AG04450 (cell line): ENCODE measurements at places on chromosomes 12 and 14.
A peak's percentile ranks its signal among the peaks of the same experiment; 100 is the strongest.

DNA sequence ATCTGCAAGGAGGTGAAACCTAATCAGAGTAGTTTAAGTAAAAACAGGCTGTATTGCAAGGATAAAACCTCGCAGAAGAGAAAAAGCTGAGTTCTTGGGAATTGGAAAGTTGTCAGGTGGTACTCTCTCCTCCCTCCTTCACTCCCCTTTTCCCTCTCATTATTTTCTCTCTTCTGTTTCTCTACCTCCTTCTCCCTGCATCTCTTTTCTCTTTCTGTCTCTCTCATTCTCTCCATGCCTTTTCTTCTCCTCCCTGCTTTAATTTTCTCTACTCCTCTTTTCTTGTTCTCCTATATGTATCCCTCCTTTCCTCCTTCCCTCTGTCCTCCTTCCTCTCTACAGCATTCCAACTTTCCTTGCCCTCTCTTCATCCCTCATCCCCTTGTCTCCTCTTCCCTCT, 14.2 kb upstream of the PPP1R12A start:
- DNase-seq, result no peak

DNA sequence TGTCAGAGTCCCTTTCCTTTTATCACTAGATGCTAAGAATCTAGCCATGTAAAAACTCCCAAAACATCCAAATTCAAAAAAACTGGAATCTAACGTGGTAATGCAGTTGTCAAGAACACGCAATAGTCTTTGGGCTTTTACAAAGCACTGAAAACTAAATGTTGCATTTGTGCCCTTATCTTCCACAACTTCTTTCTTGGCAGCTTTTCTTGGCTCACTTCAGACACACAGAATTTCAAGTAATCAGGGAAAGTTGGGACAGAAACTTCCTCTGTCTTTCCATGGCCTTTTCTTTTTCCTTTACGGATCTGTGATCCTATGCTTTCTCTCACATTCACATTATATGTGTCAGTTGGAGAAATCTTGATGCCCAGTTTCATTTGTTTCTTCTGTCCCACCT, 136.0 kb downstream of the CRADD start:
- no peak for DNase-seq

DNA sequence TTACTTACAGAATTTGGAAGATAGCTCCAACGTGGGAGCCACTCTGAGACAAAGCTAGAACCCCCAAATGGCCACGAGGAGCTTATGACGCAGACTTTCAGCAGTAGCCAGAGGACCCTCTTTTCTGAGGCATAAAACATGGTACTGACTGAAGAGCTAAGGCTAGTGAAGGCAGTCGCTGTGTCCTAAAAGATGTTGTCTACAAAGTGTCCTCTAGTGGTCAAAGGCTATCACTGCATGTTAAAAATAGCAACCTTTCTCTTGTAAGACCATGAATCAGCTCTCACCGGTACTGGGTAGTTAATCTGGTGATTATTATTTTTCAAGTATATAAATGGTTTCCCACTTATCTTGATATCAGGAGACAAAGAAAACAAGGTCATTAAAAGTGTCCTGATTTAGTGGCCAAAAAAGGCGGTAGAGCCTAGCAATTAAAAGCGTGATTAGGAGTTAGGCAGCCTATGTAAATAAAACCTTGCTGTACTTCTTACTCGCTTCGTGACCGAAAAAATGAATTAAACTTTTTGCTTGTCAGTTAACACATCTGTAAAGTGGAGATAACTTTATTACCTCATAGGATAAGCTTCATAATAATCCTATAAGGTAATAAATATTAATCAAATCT, 47.0 kb upstream of the LGR5 start:
- DNase-seq, result peak; percentile 37

GRCh38 chr12:105069936-105070702, 14.1 kb downstream of the ALDH1L2 start:
- DNase-seq, result no peak

GRCh38 chr12:75337905-75338304, 3.4 kb downstream of the GLIPR1L1 start:
- DNase-seq, result no peak

DNA sequence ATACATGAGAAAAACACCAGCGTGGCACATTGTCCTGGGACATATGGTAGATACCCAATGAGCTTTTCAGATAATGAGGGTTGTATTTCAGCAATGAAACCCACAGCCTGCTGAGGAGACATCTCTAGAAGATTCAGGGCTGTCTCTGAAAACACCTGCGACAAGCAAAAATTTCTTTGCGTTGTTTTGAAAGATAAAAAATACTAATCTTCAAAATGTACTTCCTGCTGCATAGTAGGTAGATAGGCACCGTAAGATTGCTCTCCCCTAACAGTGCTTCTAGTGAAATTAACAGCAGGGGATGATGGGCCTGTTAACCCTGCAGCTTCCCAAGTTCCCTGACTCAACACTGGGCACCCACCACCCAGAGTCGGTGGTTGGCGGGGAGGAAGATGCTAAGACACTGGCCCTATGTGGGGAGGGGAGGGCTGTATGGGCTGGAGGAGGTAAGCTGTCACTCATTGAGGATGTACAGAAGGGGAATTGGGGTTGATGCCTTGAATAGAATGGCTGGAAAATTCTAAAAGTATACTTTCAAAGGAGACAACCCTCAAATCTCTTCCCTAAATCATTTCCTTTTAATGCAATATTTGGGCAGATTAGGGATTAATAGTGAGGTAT, 20.0 kb downstream of the ZFP36L1 start:
- DNase-seq, result no peak

DNA sequence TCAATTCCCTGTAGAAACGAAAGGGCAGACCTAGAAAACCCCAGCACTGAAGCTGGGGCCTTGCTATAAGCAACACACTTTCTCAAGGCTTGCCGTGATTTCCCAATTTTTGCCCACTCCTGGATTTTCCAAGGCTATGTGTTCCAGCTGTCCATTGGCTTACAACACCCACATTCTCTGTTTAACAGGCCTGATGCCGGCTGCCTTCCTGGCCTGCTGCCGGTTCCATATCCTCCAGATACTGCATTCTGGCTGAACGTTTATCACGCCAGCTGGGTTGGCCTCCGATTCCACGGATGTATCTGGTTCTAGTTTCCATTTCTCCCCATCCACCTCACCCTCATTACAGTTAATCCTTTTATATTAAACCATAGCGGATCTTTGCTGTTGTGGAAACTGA, 2.0 kb upstream of the PCNX1 start:
- peak; percentile 90 for DNase-seq

GRCh38 chr14:93100100-93100499, 15.6 kb downstream of the ITPK1 start:
- DNase-seq, result no peak

DNA sequence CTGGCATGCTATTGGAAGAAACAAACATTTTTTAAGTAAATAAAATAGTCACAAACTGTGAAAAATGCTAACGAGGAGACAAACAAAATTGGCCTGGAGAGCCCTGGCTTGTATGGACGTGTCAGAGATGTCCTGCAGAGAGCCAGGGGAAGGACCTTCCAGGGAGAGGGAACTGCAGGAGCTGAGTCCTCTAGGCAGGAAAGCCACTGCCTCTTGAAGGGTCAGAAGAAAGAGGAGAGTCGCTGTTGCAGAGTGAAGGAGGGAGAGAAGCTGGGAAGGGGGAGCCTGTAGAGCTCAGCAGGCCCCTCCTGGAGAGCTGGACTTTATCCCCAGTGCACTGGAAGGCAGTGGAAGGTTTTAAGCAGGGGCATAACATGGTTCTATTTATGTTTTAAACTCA, 80.3 kb upstream of the PWP1 start:
- no peak for DNase-seq

GRCh38 chr14:33564774-33565630, 385.9 kb downstream of the EGLN3 start:
- no peak for DNase-seq

- DNase-seq, result no peak
Observed at GRCh38 chr12:1380171-1380851, 214.1 kb downstream of the FBXL14 start.

GRCh38 chr12:53332744-53333143, 3.4 kb downstream of the SP7 start:
- DNase-seq, result no peak

GRCh38 chr12:9040484-9041186, 51.3 kb downstream of the KLRG1 start:
- no peak for DNase-seq

DNA sequence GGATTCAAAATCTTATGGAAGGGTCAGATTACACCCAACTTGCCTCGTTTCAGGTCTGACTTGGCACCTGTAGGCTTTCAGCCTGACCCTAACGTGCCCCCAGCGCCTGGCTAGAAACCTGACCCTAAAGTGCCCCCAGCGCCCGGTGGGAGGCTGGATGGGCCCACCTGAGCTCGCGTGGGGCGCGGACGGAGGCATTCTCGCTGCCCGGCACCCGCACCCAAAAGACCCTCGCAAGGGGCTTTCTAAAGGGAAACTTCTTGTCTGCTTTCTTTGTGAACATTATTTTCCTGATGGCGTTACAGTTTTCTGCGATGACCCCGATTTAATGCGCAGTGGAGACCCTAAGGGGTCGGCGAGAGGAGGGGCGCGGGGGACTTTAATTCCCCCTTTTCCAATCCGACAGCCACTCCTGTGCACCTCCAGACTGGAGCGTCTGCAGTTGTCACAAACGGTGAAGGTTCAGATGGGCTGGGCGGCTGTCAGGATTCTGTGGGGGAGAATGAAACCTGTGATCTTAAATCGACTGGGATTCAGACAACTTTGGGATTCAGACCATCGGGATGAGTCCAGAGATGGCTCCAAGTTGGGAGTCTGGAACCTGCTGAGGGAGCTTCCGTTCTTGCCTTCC, 751 bp upstream of the HRK start:
- no peak for DNase-seq

GRCh38 chr14:65704850-65705249, 292.3 kb downstream of the FUT8 start:
- no peak for DNase-seq

- DNase-seq, result no peak
Observed at GRCh38 chr14:54652605-54653052, 85.7 kb downstream of the SAMD4A start.

GRCh38 chr14:33282331-33283230, 343.9 kb downstream of the NPAS3 start:
- DNase-seq, result no peak

DNA sequence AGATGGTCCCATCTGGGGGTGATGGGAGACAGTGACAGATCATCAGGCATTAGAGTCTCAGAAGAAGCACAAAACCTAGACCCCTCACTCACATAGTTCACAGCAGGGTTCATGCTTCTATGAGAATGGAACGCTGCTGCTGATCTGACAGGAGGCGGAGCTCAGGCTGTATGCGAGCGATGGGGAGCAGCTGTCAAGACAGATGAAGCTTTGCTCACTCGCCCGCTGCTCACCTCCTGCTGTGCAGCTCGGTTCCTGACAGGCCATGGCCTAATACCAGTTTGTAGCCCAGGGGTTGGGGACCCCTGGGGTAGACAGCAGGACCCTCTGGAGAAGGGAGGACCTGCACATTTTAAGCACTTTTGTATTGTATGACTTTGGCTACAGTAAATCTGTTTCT, 111.2 kb downstream of the LGMN start:
- no peak for DNase-seq

- DNase-seq, result no peak
Observed at GRCh38 chr12:42332301-42333285, 6.6 kb downstream of the PPHLN1 start.

- no peak for DNase-seq
Observed at GRCh38 chr12:25362646-25363045, 111.9 kb upstream of the KRAS start.

- no peak for DNase-seq
Observed at GRCh38 chr14:70130482-70130881, 58.3 kb downstream of the SLC8A3 start.

DNA sequence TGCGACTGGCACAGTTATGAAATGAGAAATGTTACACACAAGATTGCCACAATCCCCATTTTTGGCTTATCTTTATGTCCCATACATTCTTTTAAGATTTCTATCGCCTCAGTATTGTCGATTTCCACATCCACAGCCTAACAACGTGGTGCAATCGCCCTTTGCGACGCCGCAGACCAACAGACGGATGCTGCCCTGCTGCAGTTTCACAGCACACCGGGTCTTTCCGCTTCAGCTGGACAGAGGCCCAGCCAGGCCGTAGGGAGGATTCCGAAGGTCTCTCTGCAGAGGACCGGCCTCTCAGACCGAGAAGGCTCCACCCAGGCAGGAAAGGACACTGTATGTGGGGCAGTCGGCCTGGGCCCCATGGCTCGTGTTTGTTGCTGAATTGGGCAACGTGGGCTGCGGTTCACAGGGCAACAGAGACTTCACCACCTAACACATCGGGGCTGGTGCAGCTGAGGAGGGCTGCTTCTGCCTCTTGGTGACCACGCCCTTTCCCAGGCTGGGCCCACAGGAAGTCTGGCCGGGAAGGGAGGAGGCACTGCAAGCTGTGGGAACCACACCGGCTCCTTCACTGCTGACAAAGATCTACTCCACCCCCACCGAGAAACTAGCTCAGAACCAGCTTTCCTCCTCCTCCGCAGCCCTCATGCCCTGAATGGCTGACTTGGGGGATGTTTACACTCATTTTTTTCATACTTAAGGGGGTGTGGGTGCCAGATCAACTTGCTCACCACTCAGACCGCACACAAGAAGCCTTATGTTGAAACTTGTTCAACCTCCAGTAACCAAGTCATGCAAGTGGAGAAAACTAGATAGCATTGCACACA, 32.9 kb upstream of the MDM1 start:
- DNase-seq, result peak; percentile 96

GRCh38 chr14:62445570-62445969, 599.7 kb downstream of the KCNH5 start:
- DNase-seq, result no peak

GRCh38 chr14:103868242-103868897, 21.0 kb upstream of the PPP1R13B start:
- no peak for DNase-seq

DNA sequence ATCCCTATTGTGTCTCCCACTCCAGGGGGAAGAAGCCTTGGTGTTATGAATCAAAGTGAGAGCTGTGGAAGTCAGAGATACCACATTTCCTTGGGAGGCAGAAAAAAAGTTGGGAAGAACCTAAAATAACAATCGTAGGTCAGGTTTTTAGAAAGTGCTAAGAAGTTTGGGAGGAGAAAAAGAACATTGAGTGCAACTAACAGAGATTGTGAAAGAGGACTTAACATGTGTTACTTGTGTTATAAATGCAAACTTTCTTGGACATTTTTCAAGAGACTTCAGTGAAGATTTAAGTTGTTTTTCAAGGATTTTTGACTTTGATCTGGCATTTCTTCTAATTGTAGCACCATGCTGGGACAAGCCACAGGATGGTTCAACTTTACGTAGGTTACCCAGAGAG, 7.8 kb upstream of the ERP27 start:
- no peak for DNase-seq

DNA sequence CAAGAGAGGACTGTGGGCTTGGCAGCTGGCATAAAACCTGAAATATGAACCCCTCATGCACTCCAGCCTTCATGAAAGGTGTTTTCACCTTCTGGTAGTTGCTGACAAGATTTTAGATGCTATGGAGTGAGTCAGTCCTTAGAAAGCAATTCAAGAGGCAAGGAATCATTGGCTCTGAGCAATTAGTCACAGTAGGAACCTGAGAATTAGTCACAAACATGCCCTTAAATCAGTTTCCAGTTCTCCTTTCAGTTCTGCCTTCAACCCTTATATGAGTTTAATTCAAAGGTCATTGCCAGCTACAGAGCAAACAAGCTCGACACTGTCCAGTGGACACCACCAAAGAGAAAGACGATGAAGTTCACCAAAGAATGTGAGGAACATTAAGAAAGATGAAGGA, 472.3 kb downstream of the GLT1D1 start:
- DNase-seq, result no peak
